GM20000 (cell line): ENCODE measurements at places on chromosomes 5 and 9.

DNA sequence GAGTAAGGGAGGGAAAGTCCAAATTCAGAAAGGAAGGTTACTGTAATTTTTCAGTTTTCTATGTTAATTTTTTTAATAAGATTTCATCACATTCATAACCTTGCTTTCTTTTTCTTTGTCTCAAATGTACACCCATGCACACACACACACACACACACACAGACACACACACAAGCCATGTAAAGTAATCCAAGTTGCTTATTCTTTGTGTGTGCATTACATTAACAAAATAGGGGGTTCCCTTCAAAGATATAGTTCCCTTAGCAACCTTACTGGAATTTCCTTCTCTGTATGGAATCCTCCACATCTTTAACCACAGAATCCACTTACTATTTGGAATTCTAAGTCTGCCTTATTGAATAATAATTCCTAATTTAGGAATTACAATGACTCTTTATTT is 32.7 kb downstream of the ZNF366 start:
- no peak for DNase-seq

DNA sequence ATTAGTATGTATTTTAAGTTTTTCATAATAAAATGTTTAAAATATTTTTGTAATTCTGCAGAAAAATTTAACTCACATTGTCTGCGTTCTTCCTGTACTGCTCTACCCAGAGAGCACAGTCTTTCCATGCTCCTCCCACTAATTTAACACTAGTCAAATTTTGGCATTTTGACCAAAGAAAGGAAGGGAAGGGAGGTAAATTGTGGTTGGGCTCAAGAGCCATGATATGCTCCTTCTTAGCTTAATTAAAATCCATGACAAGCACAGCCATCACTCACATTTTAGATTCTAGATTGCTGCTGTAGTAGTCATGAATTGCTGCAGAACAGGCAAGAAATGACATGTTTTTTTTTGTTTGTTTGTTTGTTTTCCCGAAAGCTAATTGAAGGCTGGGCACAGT is 98.4 kb downstream of the NLN start:
- DNase-seq = no peak

DNA sequence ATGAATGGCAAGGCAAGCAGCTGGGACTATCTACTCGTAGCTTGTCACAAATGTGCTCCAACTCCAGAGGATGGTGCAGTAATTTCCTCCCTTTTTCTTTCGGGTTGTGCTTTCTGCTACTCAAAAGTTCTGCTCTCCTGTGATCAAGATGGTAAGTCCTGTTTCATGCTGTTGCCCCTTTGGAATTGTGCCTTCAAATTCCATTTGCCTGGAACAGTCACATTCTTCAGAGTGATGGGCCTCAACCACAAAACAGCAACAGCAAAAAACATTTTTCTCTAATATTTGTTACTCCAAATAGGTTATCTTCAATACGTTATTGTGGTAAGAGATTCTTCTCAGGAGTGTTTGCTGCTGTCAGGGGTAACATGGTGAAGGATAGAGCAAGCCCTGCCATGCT is 209.3 kb downstream of the PALM2AKAP2 start:
- no peak for DNase-seq

- no peak for DNase-seq
These were observed 173.9 kb downstream of the AOPEP start for GRCh38 chr9:94900222-94901018.

DNA sequence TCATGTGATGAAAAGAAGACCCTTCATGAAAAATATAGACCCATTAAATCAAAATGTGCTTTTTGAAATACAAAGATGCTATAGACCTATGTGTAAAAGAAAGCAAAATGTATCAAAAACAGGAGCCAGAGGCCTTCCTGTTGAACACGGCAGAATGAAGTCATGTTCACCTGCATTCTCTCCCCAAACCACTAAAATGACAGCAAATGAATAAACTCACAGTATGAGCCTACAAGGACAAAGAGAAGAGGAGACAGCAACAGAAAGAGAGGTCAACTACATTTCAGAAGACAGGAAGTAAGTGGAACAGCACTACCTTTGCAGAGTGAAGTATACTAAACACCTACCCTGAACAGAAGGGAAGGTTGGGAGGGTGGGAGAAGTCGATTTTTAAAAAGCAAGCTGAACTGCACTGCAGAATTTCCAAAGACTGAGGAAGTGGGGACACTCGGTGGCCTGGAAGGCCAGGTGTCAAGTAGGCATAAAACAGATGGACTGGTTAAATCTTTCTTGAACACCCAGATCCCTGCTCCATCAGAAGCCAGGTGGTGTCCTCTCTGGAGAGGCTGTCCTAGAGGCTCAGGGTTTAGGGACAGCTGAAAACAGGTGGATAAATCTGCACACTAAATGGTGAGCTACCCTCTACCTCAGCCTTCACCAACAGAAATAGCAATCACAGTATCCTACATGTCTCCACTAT is 48.9 kb downstream of the MED27 start:
- DNase-seq = no peak

GRCh38 chr9:38018958-38019602 is 49.9 kb downstream of the SHB start:
- no peak for DNase-seq

- DNase-seq = no peak
These were observed 101.9 kb upstream of the PARP8 start for GRCh38 chr5:50564558-50564957.

DNA sequence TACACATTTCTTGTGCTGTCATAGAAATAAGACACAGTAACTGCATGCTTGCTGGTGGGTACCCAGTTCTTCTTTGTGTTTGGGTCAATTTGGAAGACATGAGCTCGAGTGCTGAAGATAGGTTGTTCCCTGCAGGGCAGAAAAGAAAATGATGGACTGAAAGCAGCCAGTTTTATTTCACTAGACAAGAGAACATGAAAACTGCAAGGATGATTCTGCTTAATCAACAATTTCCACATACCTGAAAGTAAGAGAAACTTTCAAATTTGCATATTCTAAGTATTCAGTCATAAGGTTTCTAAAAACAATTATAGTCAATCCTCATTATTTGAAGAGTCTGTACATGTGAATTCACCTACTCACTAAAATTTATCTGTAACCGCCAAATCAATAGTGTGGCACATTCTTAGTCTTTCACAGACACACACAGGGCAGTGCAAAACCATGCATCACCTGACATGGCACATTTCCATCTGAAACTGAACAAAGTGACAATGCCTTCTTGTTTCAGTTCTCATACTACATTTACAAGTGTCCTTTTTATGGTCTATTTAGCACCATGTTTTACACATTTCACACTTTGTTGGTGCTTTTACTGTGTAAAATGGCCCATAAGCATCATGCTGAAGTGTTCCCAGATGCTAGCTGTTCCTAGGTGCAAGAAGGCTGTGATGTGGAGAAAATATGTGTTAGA is 56.9 kb downstream of the HOMER1 start:
- DNase-seq = no peak

GRCh38 chr9:33372900-33373299 is 29.5 kb downstream of the AQP7 start:
- no peak for DNase-seq

- no peak for DNase-seq
These were observed 17.0 kb downstream of the PTCD2 start for GRCh38 chr5:72337159-72337558.

GRCh38 chr9:133683586-133684120 is 47.5 kb downstream of the DBH start:
- DNase-seq = peak; percentile 64

GRCh38 chr5:35794684-35795375 is 61.9 kb upstream of the IL7R start:
- DNase-seq = no peak

GRCh38 chr5:74262544-74263207 is 377.9 kb downstream of the ENC1 start:
- DNase-seq = no peak

GRCh38 chr5:51378448-51379330 is 4.6 kb upstream of the ISL1 start:
- no peak for DNase-seq

- DNase-seq = peak; percentile 31
These were observed 998 bp downstream of the SLC23A1 start for GRCh38 chr5:139381837-139382761.

GRCh38 chr5:74378464-74378863 is 262.1 kb downstream of the ENC1 start:
- no peak for DNase-seq

- no peak for DNase-seq
These were observed 35.2 kb downstream of the FAT2 start for GRCh38 chr5:151555760-151556576.

DNA sequence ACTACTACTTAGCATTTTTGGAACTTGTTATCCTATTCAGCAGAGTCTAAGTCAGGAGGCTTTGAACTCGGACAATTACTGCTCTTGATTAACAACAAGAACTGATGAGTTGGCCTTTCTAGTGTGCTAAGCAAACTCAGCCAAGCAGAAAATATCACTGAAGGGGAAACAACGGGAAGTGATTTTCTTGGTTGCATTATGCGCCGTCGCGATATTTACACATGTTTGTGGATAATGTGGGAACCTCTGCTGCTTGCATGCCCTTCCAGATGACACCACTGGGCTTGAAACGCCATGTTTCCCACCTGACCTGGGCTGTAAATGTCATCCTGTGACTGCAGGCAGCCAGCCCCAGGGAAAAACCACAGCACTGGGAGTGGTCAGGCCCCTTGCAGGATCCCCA is 205.5 kb downstream of the PAX5 start:
- DNase-seq = no peak

DNA sequence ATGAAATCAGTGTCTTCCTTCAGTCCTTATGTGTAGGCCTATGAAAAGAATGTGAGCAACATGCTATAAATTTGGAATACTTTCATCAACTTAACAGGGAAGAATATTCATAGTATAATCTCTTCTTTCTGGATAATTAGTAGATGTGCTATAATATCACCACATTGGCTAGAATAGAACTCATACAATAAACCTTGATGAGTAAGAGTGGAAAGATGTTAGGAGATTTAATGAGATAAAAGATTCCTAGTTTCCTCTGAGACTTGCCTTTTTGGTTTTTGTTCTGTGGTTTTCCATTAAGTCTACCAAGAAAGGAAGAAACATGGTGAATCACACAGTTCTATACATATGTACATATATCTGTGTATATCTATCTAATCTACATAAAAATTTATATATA is 301.8 kb upstream of the PRR16 start:
- DNase-seq = no peak

GRCh38 chr9:129617167-129617566 is 3.7 kb downstream of the C9orf50 start:
- DNase-seq = no peak

DNA sequence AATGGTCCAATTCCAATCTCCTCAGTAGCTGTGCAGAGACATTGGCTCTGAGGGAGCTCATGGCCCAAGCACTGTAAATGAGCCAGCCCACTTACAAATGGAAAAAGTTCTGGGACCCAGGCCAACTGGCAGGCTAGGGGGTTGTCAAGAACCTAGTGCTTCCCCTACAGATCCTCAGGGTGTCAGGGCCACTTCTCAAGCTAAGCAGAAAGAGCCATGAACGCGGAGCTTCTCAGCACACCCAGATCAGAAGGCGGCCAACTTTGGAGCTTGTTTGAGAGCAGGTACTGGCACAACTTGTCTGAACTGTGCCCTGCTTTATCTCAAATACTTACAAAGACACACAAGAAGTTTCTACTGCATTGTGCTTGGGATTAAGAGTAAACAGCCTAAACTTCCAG is 17.5 kb downstream of the TLE1 start:
- DNase-seq = no peak

GRCh38 chr5:87541033-87541432 is 128.3 kb upstream of the CCNH start:
- no peak for DNase-seq

GRCh38 chr5:141506381-141507155 is 17.7 kb downstream of the PCDHGC5 start:
- DNase-seq = no peak

DNA sequence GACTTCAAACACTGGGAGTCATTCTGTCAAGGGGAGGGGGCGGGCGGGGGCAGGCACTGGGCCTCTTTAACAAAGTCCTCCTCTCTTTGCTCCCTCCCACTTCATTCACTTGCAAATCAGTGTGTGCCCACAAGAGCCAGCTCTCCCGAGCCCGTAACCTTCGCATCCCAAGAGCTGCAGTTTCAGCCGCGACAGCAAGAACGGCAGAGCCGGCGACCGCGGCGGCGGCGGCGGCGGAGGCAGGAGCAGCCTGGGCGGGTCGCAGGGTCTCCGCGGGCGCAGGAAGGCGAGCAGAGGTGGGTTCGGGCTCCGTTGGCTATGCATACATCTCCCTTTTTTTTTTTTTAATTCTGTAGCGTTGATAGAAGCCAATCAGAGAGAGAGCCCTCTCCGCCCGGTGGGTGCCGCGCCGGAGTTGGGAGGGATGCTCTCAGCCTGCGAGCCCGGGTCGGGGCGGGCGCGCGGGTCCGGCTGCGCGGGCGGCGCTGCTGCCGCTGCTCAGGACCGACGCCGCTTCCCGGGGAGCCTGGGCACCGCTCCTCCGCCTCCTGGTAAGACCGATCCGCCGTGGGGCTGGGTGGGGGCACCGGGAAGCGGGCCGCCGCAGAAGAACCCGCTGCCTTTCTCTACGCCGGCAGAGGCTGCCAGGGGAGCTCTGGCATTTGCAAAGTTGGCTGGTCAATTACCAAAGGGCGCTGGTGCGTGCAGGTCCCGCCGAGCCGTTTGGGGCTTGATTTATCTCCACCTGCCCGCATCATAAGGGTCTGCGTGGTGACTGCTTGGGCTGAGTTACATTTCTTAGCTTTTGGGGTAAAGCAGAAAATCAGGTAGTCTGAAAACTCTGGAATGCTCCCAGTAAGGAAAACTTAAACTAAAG is at the start of gene CDH6:
Gene CDH6 (plus strand): TSS at position 96 of the 877 bp plus-strand sequence. CDS start 73,788 bp downstream, outside the sequence.
- DNase-seq = no peak

DNA sequence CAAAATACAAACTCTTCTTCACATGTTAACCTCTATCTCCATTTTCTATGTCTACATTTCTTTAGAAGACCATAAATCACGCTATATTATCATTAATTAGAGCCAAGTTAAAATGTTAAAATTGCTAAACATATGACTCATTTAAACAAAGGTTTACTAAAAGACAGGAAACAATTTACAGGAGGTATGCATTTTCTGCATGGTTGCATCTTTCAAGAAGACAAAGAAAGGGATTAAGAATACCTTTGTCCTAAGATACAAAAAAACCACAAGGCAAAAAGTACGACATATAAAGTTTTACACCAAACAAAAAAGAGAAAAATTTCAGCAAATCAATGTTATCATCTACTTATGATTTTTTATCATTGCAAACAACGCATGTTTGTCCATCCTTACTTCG is 324.4 kb downstream of the PDE4D start:
- DNase-seq = no peak

GRCh38 chr5:175215906-175216305 is 228.1 kb downstream of the DRD1 start:
- DNase-seq = no peak

GRCh38 chr5:67289763-67290521 is 93.3 kb upstream of the CD180 start:
- no peak for DNase-seq

GRCh38 chr5:168948746-168949145 is 352.2 kb downstream of the SLIT3 start:
- DNase-seq = no peak

- DNase-seq = no peak
These were observed 22.9 kb upstream of the DENND1A start for GRCh38 chr9:123952641-123953495.
